HT-29 (cell line): ENCODE measurements at places on chromosomes 1 and 21.
A peak's percentile ranks its signal among the peaks of the same experiment; 100 is the strongest.

- no peak for DNase-seq
Measured at GRCh38 chr1:240099748-240100147, 8.1 kb downstream of the FMN2 start.

- DNase-seq = no peak
Measured at GRCh38 chr1:44546403-44547053, 127.8 kb downstream of the TMEM53 start.

DNA sequence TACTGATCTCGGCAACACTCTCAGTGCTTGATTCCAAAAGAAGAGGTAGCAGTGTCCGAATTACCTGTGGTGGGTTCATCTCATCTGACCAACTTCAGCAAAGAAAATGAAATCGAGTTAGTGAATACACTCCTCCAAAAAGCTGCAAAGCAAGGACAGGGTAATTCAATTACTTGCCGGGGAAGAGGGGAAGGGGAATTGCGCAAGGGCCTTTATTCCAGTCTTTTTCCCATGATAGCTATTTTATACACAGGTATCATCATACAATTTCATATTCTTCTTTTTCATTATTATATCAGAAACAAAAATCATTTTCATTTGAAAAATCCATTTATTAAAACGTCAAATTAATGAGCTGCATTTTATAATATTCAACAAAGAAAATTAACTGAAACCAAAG lies 42.9 kb downstream of the UBR4 start:
- no peak for DNase-seq

- no peak for DNase-seq
Measured at GRCh38 chr1:70628973-70629372, 217.9 kb downstream of the CTH start.

DNA sequence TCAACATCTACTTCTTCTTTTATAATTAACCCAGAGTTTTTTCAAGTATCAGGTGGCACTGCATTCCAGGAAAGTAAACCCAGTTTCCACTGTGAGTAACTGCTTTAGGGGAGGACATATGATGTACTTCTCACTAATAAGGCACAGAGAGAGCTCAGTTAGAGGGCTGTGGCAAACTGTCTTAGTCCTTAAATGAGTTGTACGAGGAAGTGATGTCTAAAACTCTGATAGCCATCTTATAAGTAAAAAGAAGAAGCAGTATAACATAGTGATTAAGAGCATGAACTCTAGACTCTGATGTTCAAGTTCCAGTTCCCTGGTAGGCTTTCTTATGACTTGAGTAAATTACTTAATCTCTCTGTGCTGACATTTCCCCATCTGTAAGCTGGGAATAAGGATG lies 58.7 kb upstream of the PTGS2 start:
- no peak for DNase-seq

DNA sequence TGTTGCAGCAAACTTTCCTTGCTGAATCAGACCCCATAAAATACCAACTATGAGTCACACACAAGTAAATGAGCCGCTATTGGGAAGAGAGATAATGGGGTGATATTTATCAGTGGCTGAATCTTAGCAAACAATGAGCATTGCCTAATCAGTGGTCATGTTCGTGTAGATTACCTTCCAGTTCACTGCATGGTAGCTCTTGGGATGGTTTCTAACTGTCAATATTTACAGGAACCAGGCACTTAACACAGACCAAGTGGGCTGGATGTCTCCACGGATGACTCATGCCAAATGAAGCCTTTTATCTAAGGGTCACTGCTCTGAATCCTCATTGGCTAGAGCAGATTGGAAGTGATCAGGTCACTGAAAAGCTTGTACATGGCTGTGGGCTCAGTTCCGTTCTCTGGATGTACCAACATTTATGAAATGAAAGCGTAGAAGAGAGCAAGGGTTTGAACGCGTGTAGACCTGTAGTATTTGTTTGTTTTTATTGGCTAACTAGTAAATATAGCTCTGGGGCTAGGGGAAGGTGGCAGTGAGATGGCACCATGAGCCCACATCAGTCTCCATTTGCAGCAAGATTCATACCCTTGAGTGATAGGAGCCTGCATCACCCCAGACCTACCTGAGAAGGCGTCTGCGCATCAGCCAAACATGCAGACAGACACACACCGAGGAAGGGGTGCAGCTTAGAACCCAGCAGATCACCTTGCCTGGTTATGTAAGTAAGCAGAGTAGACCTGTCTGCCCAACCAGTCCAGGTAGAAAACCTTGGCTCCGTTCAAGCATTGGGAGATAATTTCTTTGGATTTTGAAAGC lies 153.3 kb downstream of the TOMM20 start:
- DNase-seq = peak; percentile 93

- peak; percentile 88 for DNase-seq
Measured at GRCh38 chr1:7539769-7540175, 231.3 kb upstream of the VAMP3 start.

GRCh38 chr21:19523061-19523460 lies 1119.5 kb upstream of the TMPRSS15 start:
- DNase-seq = no peak

DNA sequence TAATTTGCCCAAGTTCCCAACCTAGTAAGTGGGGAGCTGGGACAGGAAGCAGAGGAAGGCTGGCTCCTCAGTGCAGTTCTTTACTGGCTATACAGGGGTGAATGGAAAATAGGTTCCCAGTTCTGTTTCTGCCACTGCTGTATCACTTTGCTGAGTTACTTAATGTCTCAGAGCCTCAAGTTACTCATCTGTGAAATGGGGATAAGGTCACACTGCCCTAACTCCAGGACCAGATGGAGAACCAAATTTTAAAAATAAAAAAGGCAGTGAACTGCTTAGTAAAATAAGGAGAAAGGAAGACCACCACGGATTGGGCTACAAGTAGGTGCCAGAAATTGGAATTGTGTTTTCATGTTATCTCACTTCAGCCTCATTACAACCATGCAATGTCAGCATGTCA lies 147.8 kb downstream of the OMA1 start:
- DNase-seq = no peak

GRCh38 chr1:39405358-39405757 lies 86.1 kb upstream of the BMP8A start:
- no peak for DNase-seq

GRCh38 chr1:164658864-164659263 lies 99.9 kb downstream of the PBX1 start:
- DNase-seq = no peak

DNA sequence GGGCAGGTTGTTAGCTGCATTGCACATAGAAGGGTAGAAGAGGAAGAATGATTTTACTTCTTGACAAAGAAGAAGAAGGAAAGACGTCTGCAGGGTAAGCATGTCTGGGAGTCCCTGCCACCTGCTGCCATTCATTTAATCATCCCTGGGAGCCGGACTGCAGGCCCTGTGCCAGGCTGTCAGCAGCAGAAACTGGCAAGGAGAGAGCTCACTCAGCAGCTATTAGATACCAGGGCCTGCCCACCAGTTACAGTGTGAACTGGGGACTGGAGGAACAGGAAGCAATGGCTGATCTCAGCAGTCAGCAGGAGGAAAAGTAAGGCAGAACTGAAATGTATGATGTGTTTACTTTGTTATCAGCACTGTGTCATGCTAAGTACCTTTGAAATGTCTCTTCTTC lies 75.7 kb upstream of the C1orf87 start:
- no peak for DNase-seq
